ENCODE measurements at places on chromosomes 16 and 17. TPM values are rescaled to one million over a fixed set of nuclear protein-coding genes. Genes with fewer than 3 reads are reported as not detected.
A peak's percentile ranks its signal among the peaks of the same experiment; 100 is the strongest.

- DNase-seq, result peak; percentile 5
Observed at GRCh38 chr16:29230671-29231096, 175.8 kb downstream of the NPIPB11 start.

GRCh38 chr17:18176176-18176575, 7.5 kb upstream of the ALKBH5 start:
- no peak for DNase-seq

GRCh38 chr16:58820411-58820810, 86.3 kb upstream of the GOT2 start:
- DNase-seq, result no peak

DNA sequence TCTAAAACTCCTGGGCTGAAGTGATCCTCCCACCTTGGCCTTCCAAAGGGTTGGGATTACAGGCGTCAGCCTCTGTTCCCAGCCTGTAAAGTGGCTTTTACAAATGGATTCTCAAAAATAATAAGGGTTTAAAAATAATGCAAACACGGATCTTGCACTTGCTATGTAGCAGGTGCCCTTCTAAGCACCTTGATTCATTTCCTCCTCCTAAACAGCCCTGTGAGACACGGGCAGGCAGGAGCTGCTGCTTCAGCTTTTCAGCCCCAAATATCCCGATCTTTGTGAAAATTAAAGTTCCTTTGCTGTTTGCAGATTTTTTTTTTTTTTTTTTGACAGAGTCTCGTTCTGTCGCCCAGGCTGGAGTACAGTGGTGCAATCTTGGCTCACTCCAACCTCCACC, 31.7 kb downstream of the NAGPA start:
- DNase-seq, result no peak

DNA sequence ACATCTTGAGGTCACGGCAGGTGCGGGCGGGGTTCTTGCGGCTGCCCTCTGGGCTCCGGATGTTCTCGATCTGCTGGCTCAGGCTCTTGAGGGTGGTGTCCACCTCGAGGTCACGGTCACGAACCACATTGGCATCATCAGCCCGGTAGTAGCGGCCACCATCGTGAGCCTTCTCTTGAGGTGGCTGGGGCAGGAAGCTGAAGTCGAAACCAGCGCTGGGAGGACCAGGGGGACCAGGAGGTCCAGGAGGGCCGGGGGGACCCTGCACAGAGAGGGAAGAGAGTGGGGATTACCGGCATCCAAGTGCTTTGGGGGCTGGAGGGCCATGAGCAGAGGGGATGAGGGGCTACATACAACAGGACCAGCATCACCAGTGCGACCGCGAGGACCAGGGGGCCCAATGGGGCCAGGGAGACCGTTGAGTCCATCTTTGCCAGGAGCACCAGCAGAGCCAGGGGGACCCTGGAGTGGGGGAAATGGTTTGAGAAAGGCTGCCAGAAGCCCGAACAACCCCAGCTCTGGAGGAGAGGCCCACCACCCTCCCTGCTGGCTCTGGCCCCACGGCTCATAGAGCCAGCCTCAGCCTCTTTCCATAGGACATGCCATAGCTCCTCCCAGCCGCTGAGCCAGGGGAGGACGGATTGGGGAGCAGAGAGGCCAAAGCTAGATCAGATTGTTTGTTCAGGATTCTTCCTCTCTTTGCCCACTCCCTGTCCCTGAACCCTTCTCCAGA, 14.6 kb downstream of the COL1A1 start:
- no peak for DNase-seq

DNA sequence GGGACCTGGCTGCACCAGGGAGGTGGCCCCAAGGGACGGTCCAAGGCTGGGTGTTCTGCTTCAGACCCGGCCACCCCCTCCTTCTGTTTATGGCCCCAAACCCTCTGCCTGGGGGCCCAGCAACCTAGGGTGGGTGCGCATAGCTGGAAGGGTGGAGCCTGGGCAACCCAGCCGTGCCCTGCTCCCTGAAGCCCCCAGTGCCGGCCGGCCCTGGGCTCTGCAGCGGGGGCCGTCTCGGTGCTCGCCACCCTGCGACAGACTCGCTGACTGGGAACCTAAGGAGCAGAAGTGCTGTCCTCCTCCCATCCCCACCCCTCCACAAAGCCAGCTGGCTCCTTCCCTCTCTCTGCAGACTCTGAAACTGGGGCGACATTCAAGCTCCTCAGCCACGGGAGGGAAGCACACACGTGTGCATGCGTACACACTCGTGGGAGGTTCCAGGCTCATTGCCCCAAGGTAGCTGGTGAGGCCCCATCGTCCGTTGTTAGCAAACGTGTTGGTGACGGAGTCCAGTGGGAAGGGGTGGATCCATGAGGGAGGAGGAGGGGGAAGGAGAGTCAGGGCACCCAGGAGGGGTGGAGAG, 43.4 kb downstream of the ENGASE start:
- peak; percentile 61 for DNase-seq

DNA sequence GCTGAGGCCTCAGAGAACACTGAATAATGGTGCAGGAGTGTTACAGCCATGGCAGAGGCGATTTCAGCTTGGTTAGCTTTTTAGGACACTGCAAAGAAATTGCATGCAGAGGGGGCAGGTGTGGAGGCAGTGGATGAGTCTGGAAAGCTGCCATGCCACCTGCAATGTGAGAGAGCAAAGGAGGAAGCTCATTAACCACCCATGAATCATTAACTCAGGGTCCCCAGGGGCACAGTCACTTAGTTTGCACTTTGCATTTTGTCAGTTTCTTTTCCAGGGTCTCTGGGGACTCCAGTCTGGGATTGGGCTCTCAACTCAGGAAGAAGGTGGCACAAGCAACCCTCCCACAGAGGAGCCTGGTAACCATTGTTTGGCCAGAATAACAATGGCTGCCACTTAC, 132.9 kb downstream of the USP31 start:
- no peak for DNase-seq

- DNase-seq, result no peak
Observed at GRCh38 chr16:966035-966434, 4.7 kb downstream of the LMF1 start.

- no peak for DNase-seq
Observed at GRCh38 chr17:83069931-83070742, 9.3 kb upstream of the METRNL start.

GRCh38 chr16:65659758-65660157, 537.9 kb upstream of the CDH11 start:
- no peak for DNase-seq

GRCh38 chr16:12896562-12896961, 4.8 kb upstream of the SHISA9 start:
- DNase-seq, result peak; percentile 16

- DNase-seq, result no peak
Observed at GRCh38 chr17:10271106-10271562, 72.7 kb upstream of the GAS7 start.

GRCh38 chr17:58006560-58006923, 504 bp downstream of the SRSF1 start:
- peak; percentile 76 for DNase-seq

- peak; percentile 86 for DNase-seq
Observed at GRCh38 chr17:57999496-58000017, 7.5 kb downstream of the SRSF1 start.

GRCh38 chr16:70391881-70392481, 45.3 kb downstream of the DDX19A start:
- DNase-seq, result peak; percentile 88

GRCh38 chr16:11053916-11054460, 109.6 kb downstream of the CLEC16A start:
- peak; percentile 85 for DNase-seq

DNA sequence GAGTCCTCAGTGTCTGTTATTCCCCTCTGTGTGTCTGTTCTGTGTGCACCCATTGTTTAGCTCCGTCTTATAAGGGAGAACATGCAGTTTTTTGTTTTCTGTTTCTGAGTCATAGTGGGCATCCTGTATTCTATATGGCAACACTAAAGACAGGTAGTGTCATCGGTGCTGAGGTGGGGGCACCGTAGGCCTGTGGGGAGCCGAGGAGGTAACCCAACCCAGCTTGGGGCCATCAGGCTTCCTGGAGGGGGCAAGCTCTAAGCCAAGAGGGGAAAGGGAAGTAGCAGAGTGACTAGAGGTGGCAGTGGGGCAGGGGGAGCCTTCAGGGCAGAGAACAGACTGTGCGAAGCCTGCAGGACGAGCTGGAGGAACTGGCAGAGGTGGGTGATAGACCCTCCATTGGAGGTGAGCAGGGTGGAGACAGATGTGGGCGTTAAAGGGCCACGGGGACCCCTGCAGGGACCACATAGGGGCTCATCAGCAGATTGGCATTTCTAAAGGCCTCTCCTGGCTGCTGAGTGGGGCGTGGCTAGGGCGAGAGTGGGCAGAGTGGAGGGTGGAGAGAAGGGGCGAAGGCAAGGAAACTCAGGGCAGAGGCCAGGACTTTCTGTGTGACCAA, 36.5 kb downstream of the CPNE2 start:
- no peak for DNase-seq

- no peak for DNase-seq
Observed at GRCh38 chr17:34252095-34252443, 3.0 kb upstream of the CCL2 start.

DNA sequence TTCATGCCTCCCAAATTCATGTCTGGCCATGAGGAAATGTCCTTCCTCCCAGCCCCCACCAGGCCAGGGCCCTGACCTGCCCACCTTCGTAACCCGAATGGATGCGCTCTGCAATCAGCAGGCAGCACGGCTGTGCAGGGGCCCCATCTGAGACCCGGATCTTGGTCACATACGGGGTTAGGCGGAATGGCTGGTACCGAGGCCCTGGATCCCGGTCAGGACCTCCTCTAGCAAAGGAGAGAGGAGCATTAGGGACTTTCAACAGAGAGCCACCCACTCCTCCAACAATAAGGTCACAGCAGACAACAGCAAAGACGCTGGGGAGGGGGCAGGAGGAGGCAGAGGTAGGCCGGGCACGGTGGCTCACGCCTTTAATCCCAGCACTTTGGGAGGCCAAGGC, 3.6 kb downstream of the PER1 start:
- no peak for DNase-seq

GRCh38 chr16:82810077-82810476, 183.3 kb downstream of the CDH13 start:
- DNase-seq, result no peak

- DNase-seq, result no peak
Observed at GRCh38 chr16:29154676-29155121, 169.8 kb downstream of the LAT start.

GRCh38 chr17:9009737-9010136, 11.6 kb upstream of the NTN1 start:
- no peak for DNase-seq

GRCh38 chr17:17505610-17506171, 9.5 kb upstream of the RASD1 start:
- no peak for DNase-seq

GRCh38 chr17:28370035-28370743, at the start of gene VTN:
Gene VTN, minus strand, starts transcription at chr17:28370307. Its CDS starts 104 bp downstream, at chr17:28370203.
- DNase-seq, result peak; percentile 25

- DNase-seq, result peak; percentile 35
Observed at GRCh38 chr17:17928398-17929287, 43.6 kb downstream of the TOM1L2 start.

DNA sequence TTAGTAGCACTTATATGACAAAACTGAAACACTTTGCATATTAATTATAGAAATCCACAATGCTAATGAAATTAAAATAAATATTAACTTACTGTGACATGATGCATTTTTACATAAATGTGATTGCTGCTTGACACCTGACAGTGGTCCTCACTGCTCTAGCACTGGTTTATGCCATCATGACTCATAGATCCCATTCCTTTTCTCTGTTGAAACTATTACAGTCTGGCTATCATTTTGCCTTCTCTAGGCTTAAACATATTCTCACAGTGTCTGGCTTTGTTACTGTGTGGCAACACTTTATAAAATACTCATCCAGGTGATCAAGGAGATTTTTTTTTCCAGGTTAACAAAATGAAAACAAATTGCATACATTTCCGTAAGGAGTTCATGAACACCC, 108.0 kb downstream of the MRTFB start:
- no peak for DNase-seq

GRCh38 chr17:44830359-44831288, 537 bp upstream of the GJC1 start:
- peak; percentile 68 for DNase-seq

GRCh38 chr17:82332669-82333278, 792 bp downstream of the SECTM1 start:
- DNase-seq, result no peak

DNA sequence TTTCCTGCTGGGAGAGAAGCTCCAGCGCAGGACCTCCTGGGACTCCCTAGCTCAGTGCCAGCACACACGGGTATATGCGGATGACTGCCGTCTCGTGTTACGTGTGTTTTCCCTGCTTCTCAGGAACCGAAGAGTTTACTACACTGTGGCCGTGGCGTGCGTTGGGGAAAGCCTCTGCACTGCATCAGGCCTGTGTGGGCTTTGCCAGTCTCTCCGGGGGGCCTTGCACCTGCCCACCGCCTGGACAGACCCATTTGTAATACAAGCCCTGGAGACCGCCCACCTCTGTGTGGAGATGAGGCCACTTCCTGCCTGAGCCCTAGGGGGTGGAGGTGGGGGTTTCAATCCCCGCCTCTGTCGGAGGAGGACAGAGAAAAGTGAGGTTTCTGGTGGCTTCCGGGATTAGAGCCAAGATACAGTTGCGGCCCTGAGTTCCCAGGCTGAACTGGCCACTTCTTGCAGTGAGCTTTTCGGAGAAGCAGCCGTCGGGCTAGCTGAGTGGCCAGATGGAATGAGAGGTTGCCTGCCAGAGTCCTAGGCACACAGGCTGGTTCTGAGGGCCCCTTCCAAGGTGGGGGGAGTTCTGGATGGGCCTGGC, 43.4 kb upstream of the GSE1 start:
- peak; percentile 61 for DNase-seq

DNA sequence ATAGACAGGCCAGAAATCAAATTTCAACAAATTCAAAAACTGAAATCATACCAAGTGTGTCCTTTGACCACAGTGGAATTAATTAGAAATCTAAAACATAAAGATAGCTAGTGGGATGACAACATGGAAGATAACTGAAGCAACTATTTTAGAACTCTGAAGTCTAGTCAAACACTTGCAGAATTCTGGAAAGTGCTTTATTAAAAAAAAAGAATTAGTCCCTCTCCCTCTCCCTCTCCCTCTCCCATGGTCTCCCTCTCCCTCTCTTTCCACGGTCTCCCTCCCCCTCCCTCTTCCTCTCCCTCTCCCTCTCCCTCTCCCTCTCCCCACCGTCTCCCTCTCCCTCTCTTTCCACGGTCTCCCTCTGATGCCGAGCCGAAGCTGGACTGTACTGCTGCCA, 6.7 kb upstream of the OR4D1 start:
- no peak for DNase-seq

Gene KCNJ12
- 3.9 TPM for total RNA-seq

Gene KRTAP4-4
- not detected for total RNA-seq

Gene CACNG3
- not detected for total RNA-seq

Gene CRHR1
- total RNA-seq, result not detected

Gene OR3A3
- total RNA-seq, result not detected

Gene CCL13
- total RNA-seq, result not detected

Gene RARA
- 11.8 TPM for total RNA-seq

Gene USP32
- total RNA-seq, result 43.7 TPM

Gene ATAD5
- 3.8 TPM for total RNA-seq

Gene TRIM47
- total RNA-seq, result 2.7 TPM

Gene CDC42EP4
- total RNA-seq, result 79.4 TPM

Gene SCARF1
- 3.4 TPM for total RNA-seq

Gene SDK2
- total RNA-seq, result 0.10 TPM

Gene PPP1R1B
- total RNA-seq, result 8.6 TPM

Gene GP1BA
- total RNA-seq, result not detected

Gene TBC1D3G
- 0.74 TPM for total RNA-seq

Gene ZACN
- total RNA-seq, result not detected

Gene SKAP1
- total RNA-seq, result not detected

Gene XAF1
- total RNA-seq, result not detected

Gene TNFRSF17
- not detected for total RNA-seq

Gene ARL5C
- total RNA-seq, result not detected

Gene CMTM1
- 3.1 TPM for total RNA-seq

Gene CRAMP1
- total RNA-seq, result 7.6 TPM

Gene FOXC2
- total RNA-seq, result 7.0 TPM

Gene HIGD1B
- not detected for total RNA-seq

Gene WNT9B
- not detected for total RNA-seq

Gene PMM2
- 36.3 TPM for total RNA-seq
